Lower lobe of right lung (tissue), 2 donors: ENCODE measurements at places on chromosomes 4 and X. TPM values are rescaled to one million over a fixed set of nuclear protein-coding genes. Genes with fewer than 3 reads are reported as not detected.
A peak's percentile ranks its signal among the peaks of the same experiment; 100 is the strongest.

MAGEH1 gene
- total RNA-seq, result 25.6 TPM

SASH3 gene
- 74.9 TPM for total RNA-seq

GC gene
- 0.86 TPM for total RNA-seq

EVC2 gene
- 4.9 TPM for total RNA-seq

UBQLN2 gene
- 32.1 TPM for total RNA-seq

DNA sequence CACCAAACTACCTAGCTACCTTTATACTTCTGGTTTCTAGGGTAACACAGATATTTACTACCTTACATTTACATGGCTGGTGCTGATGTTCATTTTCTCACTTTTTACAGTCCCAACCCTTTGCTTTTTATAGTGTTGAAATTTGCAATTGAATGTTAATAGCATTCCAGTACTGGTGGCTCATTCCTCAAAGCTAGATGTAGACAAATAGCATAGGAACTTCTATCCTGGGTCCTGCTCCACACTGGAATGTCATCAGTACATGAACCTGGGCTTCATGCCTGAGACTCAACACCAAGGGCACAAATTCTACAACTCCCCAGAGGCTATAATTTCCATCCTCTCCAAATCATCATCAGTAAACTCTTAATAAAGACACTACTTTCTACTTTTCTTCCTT is 10.3 kb upstream of the TRMT2B start:
- no peak overlapping the region for H3K4me3 ChIP-seq
- no peaks in the 10 kb centered on the region for H3K4me1 ChIP-seq
- DNase-seq, result no peak
- no peak overlapping the region for H3K27ac ChIP-seq

DNA sequence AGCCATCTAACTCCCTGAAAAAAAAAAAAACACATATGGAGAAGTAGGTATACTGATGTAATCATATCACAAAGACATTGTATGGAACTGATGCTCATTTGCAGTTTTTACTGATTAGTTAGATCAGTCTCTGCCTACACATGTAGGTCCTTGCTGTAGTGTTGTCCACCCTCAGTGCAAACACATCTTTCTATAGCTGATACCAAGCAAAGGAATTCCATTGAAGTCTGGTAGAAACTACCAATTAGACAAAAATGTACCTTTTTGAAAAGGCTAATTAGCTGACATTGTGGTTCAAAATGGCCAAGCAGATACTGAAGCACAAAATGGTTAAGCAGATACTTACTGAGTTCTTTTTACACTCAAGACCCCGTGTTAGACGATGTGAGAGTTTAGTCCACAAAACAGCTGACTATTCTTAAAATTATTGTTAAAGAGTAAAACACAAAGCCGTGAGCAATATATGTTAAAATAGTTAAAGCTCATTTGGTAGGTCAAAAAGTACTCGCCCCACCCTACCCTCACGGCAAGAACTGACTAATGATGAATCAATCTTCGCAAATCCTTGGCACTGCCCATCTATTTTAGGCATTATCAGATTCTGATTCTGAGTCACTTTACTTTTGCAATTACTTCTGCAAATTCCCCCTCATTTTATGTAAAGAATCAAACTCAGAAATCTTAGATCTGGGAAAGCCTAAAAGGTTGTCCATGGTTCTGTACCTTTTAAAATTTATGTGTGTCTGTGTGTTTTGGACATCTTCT is 40.4 kb downstream of the COL4A6 start:
- H3K27ac ChIP-seq, result no peak overlapping the region
- no peaks in the 10 kb centered on the region for H3K36me3 ChIP-seq
- H3K4me1 ChIP-seq, result no peaks in the 10 kb centered on the region
- no peaks in the 10 kb centered on the region for H3K27me3 ChIP-seq
- no peak for DNase-seq
- H3K4me3 ChIP-seq, result no peak overlapping the region

GRCh38 chr4:158682066-158682465 is 10.0 kb downstream of the ETFDH start:
- no peak overlapping the region for H3K4me3 ChIP-seq
- no peak for DNase-seq
- H3K27me3 ChIP-seq, result no peaks in the 10 kb centered on the region
- H3K36me3 ChIP-seq, result peaks cover 46% of the 10 kb centered on the region

DNA sequence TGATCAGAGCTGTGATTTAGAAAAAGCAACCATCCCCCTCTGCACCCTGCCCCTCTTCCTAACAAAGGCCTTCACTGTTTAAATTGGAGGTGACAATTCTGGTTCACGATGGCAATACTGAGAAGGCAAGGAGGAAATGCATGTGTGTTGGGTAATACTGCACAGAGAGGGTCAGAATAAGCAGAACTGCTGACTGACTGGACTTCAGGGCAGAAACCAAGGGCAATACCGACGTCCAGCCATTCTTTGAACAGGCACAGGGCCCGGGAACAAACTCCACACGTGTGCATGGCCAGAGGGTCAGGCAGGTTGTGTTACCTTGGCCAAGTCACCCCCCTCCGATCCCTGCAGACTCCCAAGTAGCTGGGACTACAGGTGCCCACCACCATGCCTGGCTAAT is 6.0 kb downstream of the ACSL1 start:
- H3K4me3 ChIP-seq, result peak overlapping the region; percentile 12
- peaks cover 52% of the 10 kb centered on the region for H3K4me1 ChIP-seq
- no peaks in the 10 kb centered on the region for H3K27me3 ChIP-seq
- no peak for DNase-seq

DNA sequence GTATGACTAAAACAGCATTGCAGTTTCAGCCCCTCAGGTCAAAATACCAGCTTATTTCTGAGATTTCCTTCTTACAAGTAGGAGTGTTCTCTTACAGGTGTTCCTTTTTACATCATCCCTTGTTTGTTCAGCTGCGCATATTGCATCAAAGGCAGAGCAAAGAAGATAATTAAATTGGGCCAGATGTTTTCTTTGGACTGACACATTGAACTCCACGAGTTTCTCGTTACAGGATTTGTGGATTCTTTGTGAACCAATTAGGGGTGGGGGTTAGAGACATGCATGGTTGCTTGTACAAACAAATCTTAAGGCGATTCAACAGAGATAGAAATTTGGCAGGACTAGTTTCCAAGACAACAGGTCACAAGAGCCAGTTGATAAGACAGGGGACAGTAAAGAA is 95.7 kb downstream of the SPANXN4 start:
- H3K27ac ChIP-seq, result no peak overlapping the region
- H3K27me3 ChIP-seq, result no peaks in the 10 kb centered on the region
- H3K4me3 ChIP-seq, result no peak overlapping the region
- H3K4me1 ChIP-seq, result no peaks in the 10 kb centered on the region

GRCh38 chrX:6909396-6909795 is 238.1 kb upstream of the STS start:
- no peaks in the 10 kb centered on the region for H3K36me3 ChIP-seq
- no peak overlapping the region for H3K4me3 ChIP-seq
- DNase-seq, result no peak
- H3K4me1 ChIP-seq, result no peaks in the 10 kb centered on the region

DNA sequence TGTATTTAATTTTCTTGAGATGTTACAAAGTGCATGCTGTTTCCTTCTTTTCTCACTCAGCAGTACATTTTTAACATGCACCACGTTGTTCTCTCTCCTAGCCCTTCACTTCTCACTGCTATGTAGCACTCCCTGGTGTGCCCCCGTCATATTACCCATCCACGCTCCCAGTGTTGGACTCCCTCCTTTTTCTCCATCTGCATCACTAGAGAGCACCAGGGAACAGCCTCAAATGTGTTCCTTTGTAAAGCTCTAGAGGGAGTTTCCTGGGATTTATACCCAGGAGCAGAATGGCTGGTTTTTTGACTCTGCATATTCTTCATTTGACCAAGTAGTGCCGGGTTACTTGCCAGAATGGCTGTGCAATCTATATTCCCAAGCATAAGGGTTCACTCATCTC is 240.3 kb upstream of the ANXA3 start:
- no peaks in the 10 kb centered on the region for H3K27me3 ChIP-seq
- no peaks in the 10 kb centered on the region for H3K4me1 ChIP-seq
- DNase-seq, result no peak
- no peaks in the 10 kb centered on the region for H3K36me3 ChIP-seq

DNA sequence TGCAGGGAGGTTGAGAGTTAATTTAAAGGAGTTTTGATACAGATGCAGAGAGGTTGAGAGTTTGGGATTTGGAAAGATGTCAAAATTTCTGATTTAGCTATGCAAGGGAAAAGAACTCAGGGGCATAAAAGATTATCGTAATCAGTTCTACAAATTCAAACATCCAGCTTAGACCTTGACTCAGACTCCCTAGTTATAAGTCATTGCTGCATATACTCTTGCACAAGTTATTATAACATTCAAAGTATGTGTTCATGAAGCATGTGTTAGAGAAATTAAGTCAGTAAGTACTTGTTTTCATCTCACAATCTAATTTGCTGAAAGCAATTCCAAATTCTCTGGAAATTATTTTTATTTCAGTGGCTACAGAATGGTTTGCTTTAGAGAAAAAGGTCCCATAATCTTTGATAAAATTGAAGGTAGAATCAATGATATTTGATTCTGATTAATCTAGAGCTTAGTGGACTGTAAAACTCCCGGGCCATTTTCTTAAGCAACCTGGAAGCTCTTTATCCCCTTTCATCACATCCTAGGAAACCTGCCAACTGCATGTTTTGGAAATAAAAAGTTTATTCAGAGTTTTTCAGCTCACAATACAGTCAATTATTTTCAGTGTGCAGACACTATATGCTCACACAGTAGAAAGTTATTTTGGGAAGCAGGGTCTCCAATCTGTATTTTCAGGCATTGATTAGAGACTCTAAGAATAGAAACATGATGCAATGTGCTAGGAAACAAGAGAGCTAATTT is 132.9 kb upstream of the SPANXC start:
- no peaks in the 10 kb centered on the region for H3K27me3 ChIP-seq
- H3K27ac ChIP-seq, result no peak overlapping the region
- no peak overlapping the region for H3K4me3 ChIP-seq
- no peak for DNase-seq
- no peaks in the 10 kb centered on the region for H3K4me1 ChIP-seq
- H3K36me3 ChIP-seq, result no peaks in the 10 kb centered on the region
